D341Med (cell line): ENCODE measurements at places on chromosomes 11 and 22.

- DNase-seq = no peak
Measured at GRCh38 chr11:126874276-126874675, 126.3 kb downstream of the KIRREL3 start.

- peak; percentile 40 for DNase-seq
Measured at GRCh38 chr22:20531404-20532201, 24.2 kb downstream of the MED15 start.

- DNase-seq = no peak
Measured at GRCh38 chr11:47257177-47257516, 649 bp upstream of the NR1H3 start.

- DNase-seq = no peak
Measured at GRCh38 chr11:118202599-118203422, 22.0 kb downstream of the JAML start.

DNA sequence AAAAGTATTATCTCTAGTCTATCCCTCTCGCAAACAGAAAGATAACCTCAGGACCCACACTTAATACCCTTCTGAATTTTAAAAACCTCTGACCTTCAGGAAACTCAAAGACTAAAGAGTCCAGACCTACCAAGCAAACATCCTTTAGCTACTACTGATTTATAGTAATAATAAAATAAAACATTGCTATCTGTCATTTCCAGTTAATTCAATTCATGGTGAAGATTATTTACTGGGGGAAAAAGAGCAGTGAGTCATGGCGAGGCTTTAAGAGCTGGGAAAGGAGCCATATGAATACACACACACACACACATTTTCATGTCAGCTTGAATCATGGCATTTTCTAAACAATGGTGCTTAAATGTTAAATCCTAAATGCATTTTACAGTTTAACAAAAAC is 87.1 kb downstream of the FAM76B start:
- no peak for DNase-seq

- no peak for DNase-seq
Measured at GRCh38 chr11:88779577-88779976, 286.2 kb downstream of the GRM5 start.

GRCh38 chr11:69791276-69792180 is 16.4 kb upstream of the FGF4 start:
- no peak for DNase-seq

- no peak for DNase-seq
Measured at GRCh38 chr11:1112351-1113191, 37.9 kb downstream of the MUC2 start.
